ENCODE measurements at places on chromosomes 1 and 21. TPM values are rescaled to one million over a fixed set of nuclear protein-coding genes. Genes with fewer than 3 reads are reported as not detected.

The SEMA4A gene
- 11.8 TPM for total RNA-seq

The ELAPOR1 gene
- total RNA-seq: 1.1 TPM

The LORICRIN gene
- total RNA-seq: not detected

The IBA57 gene
- 12.6 TPM for total RNA-seq

The GBP4 gene
- not detected for total RNA-seq

The RIPK4 gene
- 3.6 TPM for total RNA-seq

The MTARC1 gene
- 33.7 TPM for total RNA-seq

The PGLYRP4 gene
- total RNA-seq: not detected

The PBX1 gene
- total RNA-seq: 133 TPM

The MSH4 gene
- total RNA-seq: 0.63 TPM

The CFHR4 gene
- not detected for total RNA-seq

The CD101 gene
- 1.8 TPM for total RNA-seq

The KRTAP7-1 gene
- total RNA-seq: not detected

The HOOK1 gene
- 42.0 TPM for total RNA-seq

The SYT6 gene
- total RNA-seq: 77.2 TPM

The BCL2L15 gene
- total RNA-seq: 0.53 TPM

Data from H9 (cell line).